ENCODE measurements at places on chromosomes 4 and X. TPM values are rescaled to one million over a fixed set of nuclear protein-coding genes. Genes with fewer than 3 reads are reported as not detected.

- H3K4me1 ChIP-seq = no peaks in the 10 kb centered on the region
- H3K4me3 ChIP-seq = no peak overlapping the region
- DNase-seq = no peak
- no peaks in the 10 kb centered on the region for H3K36me3 ChIP-seq
Measured at GRCh38 chrX:105754286-105754964, 67.9 kb upstream of the NRK start.

GRCh38 chrX:85988353-85988752 is 59.0 kb downstream of the CHM start:
- no peaks in the 10 kb centered on the region for H3K36me3 ChIP-seq
- no peak overlapping the region for H3K4me3 ChIP-seq
- no peaks in the 10 kb centered on the region for H3K27me3 ChIP-seq
- no peaks in the 10 kb centered on the region for H3K4me1 ChIP-seq
- no peak overlapping the region for H3K27ac ChIP-seq

- H3K27ac ChIP-seq = no peak overlapping the region
- H3K4me3 ChIP-seq = no peak overlapping the region
- no peaks in the 10 kb centered on the region for H3K4me1 ChIP-seq
Measured at GRCh38 chr4:119657111-119657611, 28.6 kb upstream of the PDE5A start.

DNA sequence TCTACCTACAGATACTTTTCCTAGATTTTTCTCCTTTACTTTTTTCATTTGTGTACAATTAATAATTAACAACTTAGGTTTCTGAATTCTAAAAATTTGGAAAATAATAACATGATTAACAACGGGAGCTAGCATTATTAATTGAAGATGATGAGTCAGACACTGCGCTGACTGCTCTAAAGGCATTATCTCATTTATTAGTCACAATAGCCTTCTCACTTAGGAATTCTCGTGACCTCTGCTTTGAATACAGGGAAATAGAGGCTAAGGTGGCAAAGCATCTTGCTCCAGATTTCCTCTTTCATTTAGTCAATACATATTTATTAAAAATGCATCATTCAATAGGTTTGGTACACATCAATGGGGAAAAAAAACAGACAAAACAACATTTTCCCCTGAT is 441.3 kb downstream of the PCDH18 start:
- no peaks in the 10 kb centered on the region for H3K4me1 ChIP-seq
- H3K27me3 ChIP-seq = no peaks in the 10 kb centered on the region
- no peak overlapping the region for H3K27ac ChIP-seq
- no peak for DNase-seq

DNA sequence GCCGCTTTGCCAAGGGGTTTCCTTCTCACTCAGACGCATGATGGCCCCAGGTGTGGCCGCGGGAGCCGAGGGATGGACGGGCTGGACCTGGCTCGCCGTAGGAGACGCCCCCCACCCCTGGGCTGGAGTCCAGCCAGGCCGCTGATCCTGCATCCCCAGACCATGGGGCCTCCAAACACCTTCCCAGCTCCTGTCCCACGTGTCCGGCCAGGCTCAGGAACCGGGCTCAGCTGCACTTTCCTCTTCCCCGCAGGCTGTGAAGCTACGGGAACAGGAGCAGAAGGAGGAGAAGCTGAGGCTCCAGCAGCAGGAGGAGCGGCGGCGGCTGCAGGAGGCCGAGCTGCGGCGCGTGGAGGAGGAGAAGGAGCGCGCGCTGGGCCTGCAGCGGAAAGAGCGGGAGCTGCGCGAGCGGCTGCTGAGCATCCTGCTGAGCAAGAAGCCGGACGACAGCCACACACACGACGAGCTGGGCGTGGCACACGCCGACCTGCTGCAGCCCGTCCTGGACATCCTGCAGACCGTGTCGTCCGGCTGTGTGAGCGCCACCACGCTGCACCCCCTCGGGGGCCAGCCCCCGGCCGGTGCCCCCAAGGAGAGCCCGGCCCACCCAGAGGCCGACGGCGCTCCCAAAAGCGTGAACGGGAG is 9.1 kb downstream of the AKAP17A start:
- peaks cover 68% of the 10 kb centered on the region for H3K36me3 ChIP-seq
- H3K4me3 ChIP-seq = no peak overlapping the region

DNA sequence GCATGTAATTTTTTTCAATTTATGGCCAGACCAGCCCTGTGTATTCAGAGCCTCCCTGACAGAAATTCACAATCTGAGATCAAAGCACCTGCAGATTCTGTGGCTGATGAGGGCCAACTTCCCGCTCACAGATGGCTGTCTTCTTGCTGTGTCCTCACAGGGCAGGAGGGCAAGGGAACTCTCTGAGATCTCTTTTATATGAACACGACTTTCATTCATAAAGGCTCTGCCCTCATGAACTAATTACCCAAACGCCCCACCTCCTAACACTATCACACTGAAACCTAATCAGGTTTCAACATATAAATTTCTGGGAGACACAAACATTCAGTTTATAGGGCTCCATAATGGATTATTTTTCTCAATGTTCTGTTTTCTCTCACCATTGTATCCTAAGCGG is 192.6 kb downstream of the NWD2 start:
- no peaks in the 10 kb centered on the region for H3K4me1 ChIP-seq
- no peak overlapping the region for H3K4me3 ChIP-seq
- H3K27me3 ChIP-seq = peaks cover 3% of the 10 kb centered on the region
- no peaks in the 10 kb centered on the region for H3K36me3 ChIP-seq

GRCh38 chr4:92299152-92299551 is 4.6 kb upstream of the GRID2 start:
- H3K4me1 ChIP-seq = no peaks in the 10 kb centered on the region
- H3K27me3 ChIP-seq = peaks cover 19% of the 10 kb centered on the region
- no peak overlapping the region for H3K4me3 ChIP-seq
- H3K27ac ChIP-seq = no peak overlapping the region
- DNase-seq = no peak

DNA sequence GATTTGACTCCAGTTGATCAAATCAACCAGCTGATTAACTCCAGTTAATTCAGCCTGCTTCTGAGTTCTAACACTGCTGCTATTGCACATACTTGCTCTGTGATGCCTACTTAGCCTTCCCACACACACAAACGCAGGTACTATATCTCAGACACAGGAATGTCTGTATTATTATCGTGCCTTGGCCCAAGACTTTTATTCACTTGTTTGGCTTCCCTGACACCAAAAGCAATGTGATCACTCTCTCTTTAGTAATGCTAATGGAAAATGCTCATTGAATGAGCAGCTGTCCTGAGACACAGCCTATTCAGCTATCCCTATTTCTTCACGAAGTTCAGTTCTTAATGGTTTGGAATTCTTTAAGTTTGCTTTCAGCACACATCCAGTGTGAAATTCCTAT is 356.4 kb upstream of the CXorf51A start:
- DNase-seq = no peak
- no peak overlapping the region for H3K27ac ChIP-seq
- H3K4me1 ChIP-seq = no peaks in the 10 kb centered on the region

DNA sequence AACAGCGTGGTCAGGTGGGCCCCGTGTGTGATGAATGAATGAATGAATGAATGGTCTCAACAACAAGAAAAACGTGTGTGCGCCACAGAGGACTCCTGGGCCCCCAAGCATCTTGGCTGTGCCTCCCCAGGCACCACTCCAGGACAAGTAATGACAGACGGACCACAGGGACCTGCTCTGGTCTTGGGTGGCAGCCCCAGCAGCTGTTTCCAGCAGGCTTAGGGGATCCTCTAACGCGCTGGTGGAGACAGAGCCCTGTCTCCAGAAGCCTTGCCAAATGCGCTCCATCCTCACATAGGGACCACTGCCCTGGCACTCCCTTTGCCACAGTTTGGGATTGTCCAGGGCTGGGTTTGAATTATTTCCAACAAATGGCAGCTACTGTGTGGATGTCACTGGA is 39.1 kb downstream of the PSAPL1 start:
- H3K27me3 ChIP-seq = peaks cover 12% of the 10 kb centered on the region
- no peak overlapping the region for H3K4me3 ChIP-seq
- DNase-seq = peak; percentile 61

GRCh38 chrX:149518236-149518635 is 13.1 kb upstream of the IDS start:
- no peaks in the 10 kb centered on the region for H3K36me3 ChIP-seq
- H3K27me3 ChIP-seq = no peaks in the 10 kb centered on the region
- H3K27ac ChIP-seq = no peak overlapping the region
- DNase-seq = no peak
- no peaks in the 10 kb centered on the region for H3K4me1 ChIP-seq

GRCh38 chr4:30720021-30720660 is at the start of gene PCDH7:
PCDH7 (plus strand) TSS chr4:30720369; CDS start chr4:30721423, 1,054 bp downstream.
- peak; percentile 88 for DNase-seq
- peak within 1 kb of the TSS; percentile 92 for H3K27ac ChIP-seq
- H3K36me3 ChIP-seq = peaks cover 36% of the 10 kb centered on the region
- no peaks in the 10 kb centered on the region for H3K27me3 ChIP-seq

- no peaks in the 10 kb centered on the region for H3K27me3 ChIP-seq
- no peaks in the 10 kb centered on the region for H3K4me1 ChIP-seq
- no peak overlapping the region for H3K27ac ChIP-seq
- DNase-seq = no peak
Measured at GRCh38 chrX:100424012-100424411, 13.9 kb upstream of the PCDH19 start.

DNA sequence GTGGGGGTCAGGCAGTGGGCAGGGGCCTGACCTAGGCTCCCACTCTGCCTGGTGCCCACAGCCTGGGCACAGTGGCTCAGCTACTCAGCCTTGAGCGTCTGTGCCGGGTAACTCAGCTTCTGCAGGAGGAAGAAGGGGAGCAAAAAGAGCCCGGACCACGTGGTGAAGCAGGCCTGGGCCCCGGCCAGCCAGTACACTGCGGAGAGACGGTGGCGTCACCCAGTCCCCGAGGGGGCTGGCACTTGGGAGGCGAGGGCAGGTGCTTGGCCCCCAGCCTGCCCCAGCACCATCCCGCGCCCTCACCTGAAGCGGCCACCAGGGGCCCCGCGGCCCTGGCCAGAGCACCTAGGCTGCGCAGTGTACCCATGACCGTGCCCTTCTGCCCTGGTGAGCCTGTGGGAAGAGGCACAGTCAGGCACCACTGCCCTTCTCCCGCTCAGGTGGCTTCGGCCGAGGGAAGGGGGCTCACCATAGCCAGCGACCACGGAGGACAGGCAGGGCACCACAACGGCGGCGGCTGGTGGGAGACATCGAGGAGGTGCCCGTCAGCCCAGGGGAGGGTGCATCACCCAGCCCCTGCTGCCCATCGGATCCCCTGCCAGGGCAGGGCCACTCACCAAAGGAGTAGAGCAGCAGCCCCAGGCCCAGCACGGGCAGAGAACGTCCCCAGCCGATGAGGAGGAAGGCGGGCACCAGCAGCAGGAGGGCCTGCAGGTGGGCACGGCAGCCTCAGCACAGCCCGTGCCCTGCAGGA is 32.3 kb downstream of the NOP14 start:
- peaks cover 10% of the 10 kb centered on the region for H3K36me3 ChIP-seq
- H3K4me1 ChIP-seq = peaks cover 4% of the 10 kb centered on the region
- no peak overlapping the region for H3K4me3 ChIP-seq

- H3K27me3 ChIP-seq = no peaks in the 10 kb centered on the region
- DNase-seq = no peak
- H3K4me3 ChIP-seq = no peak overlapping the region
- H3K27ac ChIP-seq = no peak overlapping the region
Measured at GRCh38 chr4:101221294-101221693, 126.0 kb downstream of the PPP3CA start.

DNA sequence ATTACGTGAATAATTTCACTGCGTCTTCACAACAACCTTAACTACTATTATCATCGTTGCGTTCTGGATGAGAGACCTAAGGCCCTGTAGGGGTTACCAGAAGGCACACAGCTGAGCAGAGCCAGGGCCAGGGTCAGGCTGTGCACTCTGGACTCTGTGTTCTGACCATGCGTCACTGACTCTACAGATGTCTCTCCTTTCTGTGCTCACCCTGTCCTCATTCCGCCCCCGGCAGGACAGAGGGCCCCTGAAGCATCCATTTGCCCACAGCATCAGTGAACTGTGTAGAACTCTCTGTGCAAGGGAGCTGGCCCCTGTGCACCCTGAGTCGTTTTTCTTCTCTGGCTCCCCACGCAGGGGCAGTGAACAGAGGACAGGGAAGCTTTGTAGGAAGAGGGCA is 21.3 kb downstream of the GPKOW start:
- no peaks in the 10 kb centered on the region for H3K27me3 ChIP-seq
- H3K4me1 ChIP-seq = no peaks in the 10 kb centered on the region
- H3K36me3 ChIP-seq = no peaks in the 10 kb centered on the region

- H3K36me3 ChIP-seq = no peaks in the 10 kb centered on the region
- no peak for DNase-seq
- H3K4me3 ChIP-seq = no peak overlapping the region
- no peak overlapping the region for H3K27ac ChIP-seq
- H3K27me3 ChIP-seq = no peaks in the 10 kb centered on the region
- no peaks in the 10 kb centered on the region for H3K4me1 ChIP-seq
Measured at GRCh38 chrX:16484338-16484737, 165.6 kb upstream of the S100G start.

DNA sequence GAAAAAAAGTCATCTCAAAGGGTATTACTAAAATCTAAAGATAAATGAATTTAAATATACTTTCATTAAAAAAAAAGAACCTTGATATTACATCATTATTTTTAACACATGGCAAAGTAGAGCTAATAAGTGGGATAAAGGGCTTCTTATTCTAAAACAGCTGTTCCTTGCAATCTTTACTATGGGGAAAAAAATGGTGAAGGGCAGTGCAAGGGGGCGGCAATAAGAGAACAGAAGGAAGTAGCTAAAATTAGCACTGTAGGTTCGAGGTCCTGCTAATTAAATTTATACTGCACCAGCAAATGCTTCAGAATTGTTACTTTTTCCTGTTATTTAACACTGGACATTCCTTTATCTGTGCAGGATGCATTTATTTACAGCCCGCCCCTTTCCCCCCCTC is 89.4 kb upstream of the HPF1 start:
- no peaks in the 10 kb centered on the region for H3K27me3 ChIP-seq
- no peak overlapping the region for H3K4me3 ChIP-seq
- H3K4me1 ChIP-seq = peaks cover 29% of the 10 kb centered on the region
- peak; percentile 59 for DNase-seq
- no peaks in the 10 kb centered on the region for H3K36me3 ChIP-seq

TMPRSS11D gene
- not detected for total RNA-seq

IL21 gene
- not detected for total RNA-seq

METAP1 gene
- 78.0 TPM for total RNA-seq

PFKFB1 gene
- total RNA-seq = not detected

PLS3 gene
- total RNA-seq = 412 TPM

DCAF4L1 gene
- total RNA-seq = 0.23 TPM

SMR3B gene
- total RNA-seq = not detected

SMAD1 gene
- total RNA-seq = 28.9 TPM

Measured in SJCRH30 (cell line).